ENCODE measurements at places on chromosomes 2 and 18.
A peak's percentile ranks its signal among the peaks of the same experiment; 100 is the strongest.

DNA sequence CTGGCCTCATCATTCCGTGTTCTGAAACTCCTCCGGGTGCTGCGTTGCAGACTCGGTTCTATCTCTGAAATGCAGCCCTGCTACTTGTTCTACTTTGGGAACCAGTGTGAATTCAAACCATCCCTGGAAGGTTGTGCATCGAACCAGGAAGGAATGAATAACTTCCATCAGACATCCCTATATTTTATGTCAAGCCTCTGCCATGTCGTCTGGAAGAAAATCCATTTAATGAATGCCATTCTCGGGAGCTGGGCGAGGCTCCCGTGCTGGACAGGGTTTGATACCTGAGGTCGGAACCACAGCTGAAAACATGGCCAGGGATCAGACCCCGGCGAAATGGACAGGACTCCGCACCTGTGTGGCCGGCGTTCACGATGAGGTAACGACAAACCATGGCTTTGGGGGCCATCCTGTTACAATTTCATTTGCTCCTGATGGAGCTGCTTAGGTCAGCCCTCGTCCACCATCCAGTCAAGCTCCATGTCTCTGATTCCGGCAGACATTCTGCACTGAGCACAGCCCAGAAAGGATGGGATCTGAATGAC lies 821.6 kb downstream of the GALR1 start:
- no peak for DNase-seq

GRCh38 chr18:31088532-31088931 lies 13.7 kb downstream of the DSC2 start:
- no peak for DNase-seq

- DNase-seq, result no peak
These were observed 105.9 kb downstream of the DYSF start for GRCh38 chr2:71559080-71559827.

DNA sequence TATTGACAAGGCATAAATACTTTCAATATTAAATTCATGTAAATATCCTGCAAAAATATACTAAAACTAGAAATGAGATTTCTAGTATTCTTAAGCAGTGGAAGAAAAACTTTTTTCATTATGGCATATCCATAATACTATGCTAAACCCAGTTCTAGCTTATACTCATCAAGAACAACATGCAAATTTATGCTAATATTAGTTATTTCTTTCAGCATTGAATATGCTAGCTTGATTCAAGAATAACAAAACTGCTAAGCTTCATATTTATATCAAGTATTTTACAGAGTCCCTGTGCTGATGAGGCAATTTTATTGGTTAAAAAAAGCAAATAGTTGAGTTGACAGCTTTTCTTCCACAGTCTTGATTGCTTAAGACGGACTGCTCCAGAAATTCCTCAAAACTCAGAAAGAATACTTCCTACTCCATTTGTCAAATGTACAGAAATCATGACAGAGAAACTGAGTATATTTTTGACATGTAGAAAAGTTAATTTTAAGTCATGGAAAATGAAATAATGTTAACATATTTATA lies 105.0 kb downstream of the PIGN start:
- no peak for DNase-seq

DNA sequence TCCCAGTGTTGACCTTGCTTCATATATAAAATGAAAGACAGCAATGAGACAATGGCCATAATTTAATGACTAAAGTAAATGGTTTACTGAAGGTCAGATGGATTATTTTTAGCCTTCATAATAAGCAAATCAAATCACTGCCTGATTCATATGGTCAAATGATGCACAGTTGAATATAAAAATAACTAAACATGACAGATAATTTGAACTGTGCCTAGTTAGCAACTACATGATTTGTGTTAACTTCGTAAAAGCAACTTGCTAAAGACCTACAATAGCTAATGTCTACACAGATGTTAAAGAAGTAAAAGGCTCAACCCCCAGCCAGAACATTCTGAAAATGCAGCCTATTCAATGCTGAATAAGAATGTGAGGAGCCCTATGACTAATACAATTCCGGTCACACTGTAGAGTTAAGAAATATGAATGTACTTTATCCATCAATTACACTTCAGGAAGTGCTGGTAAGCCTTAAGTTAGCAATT lies 590.8 kb upstream of the CDH2 start:
- peak; percentile 3 for DNase-seq
